ENCODE measurements at places on chromosomes 11 and 22.

- no peak for DNase-seq
Measured at GRCh38 chr11:92892802-92893684, 76.4 kb upstream of the MTNR1B start.

DNA sequence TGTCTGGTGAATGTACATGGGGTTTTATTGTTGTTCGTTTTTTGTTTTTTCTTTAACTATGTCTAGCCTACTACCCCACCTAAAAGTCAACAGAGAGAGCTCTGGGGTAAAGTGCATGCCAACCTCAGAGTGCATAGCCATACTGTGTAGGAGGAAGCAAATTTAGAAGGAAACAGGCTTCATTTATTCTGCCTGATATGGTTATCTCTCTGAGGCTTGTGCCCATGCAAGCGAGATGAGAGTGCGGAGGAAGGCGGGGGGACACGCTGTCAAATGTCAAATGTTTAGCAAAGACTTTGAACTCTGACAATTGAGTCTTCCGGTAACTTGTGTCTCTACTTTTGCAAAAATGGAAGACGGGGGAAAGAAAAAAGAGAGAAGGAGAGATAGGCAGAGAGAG, 295.5 kb downstream of the ETS1 start:
- DNase-seq: no peak

- no peak for DNase-seq
Measured at GRCh38 chr11:64643920-64644646, 53.1 kb downstream of the SLC22A12 start.

- DNase-seq: no peak
Measured at GRCh38 chr11:99739464-99740089, 718.8 kb downstream of the CNTN5 start.

DNA sequence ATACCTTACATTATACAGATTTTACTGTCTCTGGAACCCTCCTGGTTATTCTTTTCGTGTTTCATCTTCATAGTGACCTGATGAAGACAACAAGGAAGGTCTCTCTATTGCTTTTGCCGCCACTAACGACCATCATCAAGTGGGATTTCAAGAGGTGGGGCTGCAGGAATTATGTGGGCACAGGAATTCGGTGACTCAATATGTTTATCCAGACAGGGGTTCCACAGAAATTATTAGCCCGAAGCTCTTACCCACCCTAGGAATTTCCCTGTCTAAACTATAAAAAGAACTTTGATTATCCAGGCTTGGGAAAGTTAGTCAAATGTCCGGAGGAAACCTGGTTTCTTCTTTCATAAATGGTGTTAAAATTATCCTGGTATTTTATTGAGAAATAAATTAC, 566.8 kb upstream of the TENM4 start:
- no peak for DNase-seq

GRCh38 chr11:46389450-46390330, 1.9 kb downstream of the CHRM4 start:
- DNase-seq: peak; percentile 54

DNA sequence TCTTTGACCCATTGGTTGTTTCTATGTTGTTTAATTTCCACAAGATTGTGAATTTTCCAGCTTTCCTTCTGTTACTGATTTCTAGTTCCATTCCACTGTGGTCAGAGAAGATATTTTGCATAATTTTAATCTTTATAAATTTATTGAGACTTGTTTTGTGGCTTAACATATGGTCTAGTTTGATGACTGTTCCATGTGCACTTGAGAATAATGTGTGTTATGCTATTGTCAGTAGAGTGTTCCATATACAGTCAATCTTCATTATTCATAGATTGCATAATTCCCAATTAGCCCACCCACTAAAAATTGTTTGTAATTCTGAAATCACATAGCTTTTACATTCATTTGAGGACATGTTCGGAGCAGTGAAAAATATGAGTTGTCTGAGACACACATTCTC, 346.1 kb upstream of the DDI1 start:
- no peak for DNase-seq

GRCh38 chr11:23680488-23681230, 816.2 kb upstream of the LUZP2 start:
- DNase-seq: no peak

GRCh38 chr11:73894725-73895335, 18.0 kb downstream of the PAAF1 start:
- DNase-seq: no peak

DNA sequence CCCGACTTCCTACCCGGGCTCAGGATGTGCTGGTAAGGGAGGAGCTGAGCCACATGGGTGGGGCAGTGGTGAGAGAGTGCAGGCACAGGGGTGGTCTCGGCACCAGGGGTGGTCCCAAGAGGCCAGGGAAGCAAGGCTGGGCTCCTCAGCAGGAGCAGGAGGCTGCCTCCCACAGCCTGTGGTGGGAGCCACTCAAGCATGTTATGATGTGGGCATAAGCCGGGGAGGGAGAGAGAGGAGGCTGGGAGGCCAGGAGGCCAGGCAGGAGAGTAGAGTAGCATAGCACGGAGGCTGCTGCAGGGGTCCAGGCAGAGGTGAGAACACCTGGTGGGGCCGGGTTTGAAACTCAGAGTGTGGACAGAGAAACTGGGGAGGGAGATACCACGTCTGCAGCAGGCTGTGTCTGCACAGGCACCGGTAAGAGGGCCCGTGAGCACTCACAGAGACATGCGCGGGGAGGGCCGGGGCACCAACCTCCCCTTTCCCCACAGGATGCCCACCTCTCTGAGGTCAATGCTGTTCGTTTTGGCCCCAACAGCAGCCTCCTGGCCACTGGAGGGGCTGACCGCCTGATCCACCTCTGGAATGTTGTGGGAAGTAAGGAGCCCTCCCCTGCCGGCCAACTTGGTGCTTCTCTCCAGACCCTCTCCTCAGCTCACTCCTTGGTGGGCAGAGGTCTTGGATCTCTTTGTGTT, 10.7 kb downstream of the ATG16L2 start:
- DNase-seq: no peak

GRCh38 chr11:68841718-68842426, at the start of gene CPT1A:
TSS of gene CPT1A (minus strand) at chr11:68841916. CDS start at chr11:68815474, 26,442 bp downstream.
- peak; percentile 78 for DNase-seq

DNA sequence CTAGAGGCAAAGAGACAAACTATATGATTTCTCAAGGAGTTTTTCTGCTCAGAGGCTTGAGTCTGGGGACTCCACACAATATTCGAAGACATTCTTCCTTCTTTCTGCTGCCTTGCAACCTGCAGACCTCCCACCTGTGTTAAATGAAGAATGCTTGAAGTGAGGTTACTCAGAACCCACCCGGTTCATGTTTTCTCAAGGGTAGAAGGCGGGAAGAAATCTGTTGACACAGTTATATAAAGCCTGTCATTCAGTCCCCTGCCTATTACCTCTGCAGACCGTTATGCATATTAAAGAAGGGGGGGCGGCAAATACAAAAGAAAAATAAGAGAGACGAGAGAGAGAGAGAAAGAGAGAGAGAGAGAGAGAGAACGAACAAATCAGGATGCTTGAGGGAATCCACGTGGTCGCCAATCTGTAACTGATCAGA, 2.2 kb upstream of the KMT2A start:
- no peak for DNase-seq

DNA sequence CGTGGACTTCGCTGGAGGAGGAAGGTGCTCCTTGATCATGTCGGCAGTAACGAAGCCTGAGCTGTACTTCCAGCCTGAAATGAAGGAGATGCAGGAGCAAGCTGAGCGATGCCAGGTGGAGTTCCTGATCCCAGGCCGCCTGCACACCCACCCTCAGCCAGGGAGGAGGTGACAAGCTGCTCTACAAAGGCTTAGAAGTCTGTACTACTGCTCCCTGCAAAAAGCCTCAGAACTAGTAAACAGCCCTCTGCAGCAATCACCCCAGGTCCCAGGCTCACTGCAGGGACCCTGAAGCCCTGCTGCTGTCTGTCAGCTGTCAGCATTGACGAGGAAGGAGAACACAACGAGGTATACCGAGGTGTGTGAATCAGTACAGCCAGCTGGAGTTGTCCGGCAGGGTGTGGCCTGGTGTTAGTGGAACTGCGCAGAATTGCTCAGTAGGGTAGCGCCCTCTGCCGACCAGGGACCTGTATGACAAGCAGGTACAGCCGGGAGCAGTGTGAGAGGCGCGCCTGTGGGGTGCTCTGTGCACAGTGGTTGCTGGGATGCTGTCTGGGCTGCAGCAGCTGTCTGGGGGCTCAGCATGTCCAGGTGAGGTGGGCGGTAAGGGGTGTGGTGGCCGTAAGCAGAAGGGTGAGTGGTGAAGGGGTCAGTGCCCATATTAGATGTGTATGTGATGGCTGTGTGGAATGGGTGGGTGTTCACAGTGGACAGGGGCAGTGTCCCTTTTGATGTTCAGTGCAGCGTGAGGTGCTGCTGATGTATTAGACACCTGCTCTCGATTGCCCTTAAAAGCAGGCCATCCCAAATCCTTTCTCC, 7.6 kb downstream of the CYB5R2 start:
- peak; percentile 77 for DNase-seq

DNA sequence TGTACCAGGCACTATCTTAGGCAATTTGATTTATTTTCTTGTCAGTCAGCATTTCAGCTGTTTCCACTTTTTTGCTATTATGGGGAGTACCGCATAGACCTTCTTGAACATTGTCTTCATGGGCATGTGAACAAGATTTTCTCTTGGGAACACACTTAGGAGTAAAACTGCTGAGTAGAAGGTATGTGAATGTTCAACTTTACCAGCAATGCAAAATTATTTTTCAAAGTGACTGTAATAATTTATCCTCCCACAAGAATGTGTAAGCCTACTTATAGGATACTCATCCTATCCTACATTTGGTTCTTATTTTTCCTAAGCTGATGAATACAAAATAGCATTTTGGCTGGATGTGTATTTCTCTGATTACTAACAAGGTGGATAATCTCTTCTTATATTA, 132.0 kb upstream of the NAV2 start:
- DNase-seq: no peak

- DNase-seq: no peak
Measured at GRCh38 chr11:74701351-74701750, 29.9 kb downstream of the CHRDL2 start.

GRCh38 chr11:105164208-105164607, 24.6 kb upstream of the CARD18 start:
- no peak for DNase-seq
